ENCODE measurements at places on chromosomes 12 and 14.

DNA sequence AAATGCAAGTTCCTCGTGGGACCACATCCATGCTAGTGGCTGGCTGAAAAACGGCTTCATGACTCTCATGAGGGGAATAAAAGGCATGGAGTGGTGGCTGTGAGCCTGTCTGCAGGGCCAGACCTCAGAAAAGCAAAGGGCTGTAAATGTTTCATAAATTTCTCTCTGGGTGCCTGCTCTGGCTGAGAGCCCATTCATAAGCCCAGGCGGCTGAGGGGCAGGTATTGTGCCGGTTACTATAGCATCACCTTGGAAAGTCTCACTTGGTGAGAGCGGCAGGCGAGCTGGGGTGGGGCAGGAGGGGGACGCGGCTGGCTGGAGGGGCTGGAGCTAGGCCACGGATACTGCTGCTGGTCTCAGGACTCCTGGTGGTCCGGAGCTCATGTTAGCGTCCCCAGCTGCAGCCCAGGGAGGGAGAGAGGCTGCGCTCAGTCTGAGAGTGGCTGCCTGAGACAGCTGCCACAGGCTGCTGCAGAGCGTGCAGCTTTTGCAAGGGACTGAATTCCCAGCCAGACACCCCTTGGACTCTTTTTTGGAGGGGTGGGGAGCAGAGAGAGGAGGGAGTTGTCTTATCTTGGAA lies at the start of gene SLC17A8:
SLC17A8 (plus strand) TSS at position 431 of the 580 bp plus-strand sequence. CDS start 318 bp downstream, outside the sequence.
- peak; percentile 57 for DNase-seq

GRCh38 chr14:68695326-68695768 lies 97.5 kb downstream of the ZFP36L1 start:
- no peak for DNase-seq

GRCh38 chr12:16573398-16574077 lies 32.4 kb downstream of the LMO3 start:
- peak; percentile 40 for DNase-seq

GRCh38 chr12:15015121-15015520 lies 42.3 kb downstream of the PDE6H start:
- no peak for DNase-seq

- no peak for DNase-seq
Observed at GRCh38 chr12:131085816-131086591, 132.3 kb downstream of the ADGRD1 start.

DNA sequence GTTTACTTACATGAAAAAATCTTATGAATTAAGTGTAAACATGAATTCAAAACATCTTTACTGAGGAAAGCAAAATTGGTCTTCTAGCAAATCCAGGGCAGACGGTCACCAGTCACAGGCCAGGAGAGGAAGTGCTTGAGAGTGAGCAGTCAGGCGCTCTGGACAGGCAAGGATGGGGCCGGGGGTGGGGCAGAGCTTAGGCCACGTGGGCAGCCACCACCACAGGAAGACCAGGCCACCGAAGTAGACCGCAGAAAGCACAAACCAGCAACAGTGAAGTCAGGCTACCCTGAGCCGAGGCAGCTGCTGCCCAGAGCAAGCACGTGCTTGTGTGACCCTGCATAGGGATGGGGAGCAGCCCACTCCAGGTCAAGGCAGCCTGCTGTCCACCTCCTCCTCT lies 33.5 kb downstream of the SLC6A12 start:
- no peak for DNase-seq

GRCh38 chr14:99759546-99759925 lies 33.7 kb upstream of the EML1 start:
- DNase-seq = no peak

- peak; percentile 66 for DNase-seq
Observed at GRCh38 chr12:30440826-30441602, 254.7 kb downstream of the IPO8 start.

DNA sequence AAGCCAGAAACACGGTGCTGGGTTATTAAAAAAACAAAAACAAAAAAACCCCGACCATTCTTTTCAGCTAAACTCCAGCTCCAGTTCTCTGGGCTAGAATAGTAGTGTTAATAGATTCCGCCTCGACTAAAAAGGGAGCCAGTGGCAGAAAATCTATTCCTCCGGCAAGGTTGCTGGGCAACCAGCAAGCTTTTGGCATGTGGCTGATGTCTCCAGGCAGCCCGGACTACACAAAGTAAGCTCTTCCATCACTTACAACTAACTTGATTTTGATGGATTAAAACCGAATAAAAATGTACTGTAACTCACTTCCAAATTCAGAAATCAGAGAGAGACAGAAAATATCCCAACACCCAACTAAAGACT lies 126.4 kb upstream of the FOXN3 start:
- DNase-seq = no peak

- no peak for DNase-seq
Observed at GRCh38 chr12:25771041-25771440, 187.4 kb upstream of the RASSF8 start.

DNA sequence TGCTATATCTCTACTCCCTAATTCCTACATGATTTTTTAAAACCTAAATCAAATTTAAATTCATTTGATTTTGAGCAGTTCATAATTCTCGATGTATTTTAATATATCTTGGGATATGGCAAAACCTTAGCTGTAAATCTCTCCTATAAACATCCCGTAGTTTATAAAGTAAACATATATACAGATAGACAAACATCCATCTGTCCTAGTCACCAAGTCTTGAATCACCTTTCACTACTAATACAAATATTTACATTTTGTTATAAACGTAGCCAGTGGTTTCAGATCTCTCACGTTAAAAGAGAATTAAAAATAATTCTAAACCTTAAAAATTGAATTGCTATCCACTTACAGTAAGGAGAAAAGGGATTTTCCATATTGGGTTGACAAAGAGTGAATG lies 107.0 kb downstream of the TSHR start:
- DNase-seq = no peak

- DNase-seq = peak; percentile 65
Observed at GRCh38 chr14:67457782-67458181, 30.7 kb downstream of the TMEM229B start.

DNA sequence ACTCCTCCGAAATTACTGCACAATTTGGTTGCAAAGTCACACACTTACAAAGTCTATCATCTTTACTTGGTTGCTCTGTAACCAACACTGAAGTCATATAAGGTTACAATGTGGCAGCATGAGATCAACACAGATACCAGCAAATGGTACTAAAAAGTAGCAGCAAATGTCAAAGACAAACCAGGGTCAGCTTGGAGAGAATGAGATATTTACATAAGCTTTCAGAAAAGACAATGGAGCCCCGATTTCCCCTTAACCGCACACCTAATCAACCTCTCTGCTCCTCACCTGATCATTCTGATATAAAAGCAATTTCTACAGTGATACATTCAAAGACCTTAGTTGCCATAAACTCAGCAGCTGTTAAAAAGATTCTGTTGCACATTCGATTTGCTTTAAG lies 76.4 kb upstream of the FOXN3 start:
- DNase-seq = no peak

DNA sequence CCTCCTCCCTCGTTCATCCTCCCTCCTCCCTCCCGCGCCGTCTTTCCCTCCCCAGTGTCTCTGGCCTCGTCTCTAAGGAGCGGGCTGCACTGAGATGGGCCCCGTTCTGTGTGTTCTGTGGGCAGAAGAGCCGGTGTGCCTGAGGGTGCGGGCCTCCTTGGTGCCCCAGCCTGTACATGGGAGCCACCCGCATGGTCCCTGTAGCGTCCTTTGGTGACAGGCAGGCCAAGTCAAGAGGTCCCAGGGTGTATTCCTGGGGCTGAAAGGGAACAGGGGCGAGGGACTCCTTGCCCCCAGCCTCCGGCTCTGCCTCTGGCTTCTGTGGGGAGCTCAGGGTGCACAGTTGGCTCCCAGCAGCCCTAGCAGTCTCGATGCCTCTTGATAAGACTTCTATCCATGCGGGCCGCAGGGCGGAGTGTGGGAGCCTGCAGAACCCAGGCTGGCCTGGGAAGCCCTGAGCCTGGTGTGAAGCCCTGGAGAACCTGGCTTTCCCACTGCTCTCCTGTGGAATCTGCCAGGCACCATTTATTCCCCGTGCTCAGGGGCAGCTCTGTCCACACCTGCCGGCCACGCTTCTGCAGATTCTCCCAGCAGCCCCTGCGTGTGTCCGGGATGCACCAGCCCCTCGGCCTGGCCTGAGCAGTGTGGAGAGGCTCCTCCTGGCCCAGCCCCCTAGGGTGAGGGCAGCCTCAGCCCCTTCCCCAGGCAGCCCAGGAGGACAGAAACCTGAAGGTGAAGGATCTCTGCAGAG lies 181.3 kb downstream of the KIF26A start:
- peak; percentile 8 for DNase-seq

- no peak for DNase-seq
Observed at GRCh38 chr12:91098461-91098860, 12.8 kb downstream of the LUM start.

- peak; percentile 62 for DNase-seq
Observed at GRCh38 chr12:98998697-98999299, 353.7 kb downstream of the APAF1 start.
